ENCODE measurements at places on chromosomes 3 and 15.

GRCh38 chr3:19396726-19397125 lies 248.4 kb downstream of the KCNH8 start:
- DNase-seq = no peak

DNA sequence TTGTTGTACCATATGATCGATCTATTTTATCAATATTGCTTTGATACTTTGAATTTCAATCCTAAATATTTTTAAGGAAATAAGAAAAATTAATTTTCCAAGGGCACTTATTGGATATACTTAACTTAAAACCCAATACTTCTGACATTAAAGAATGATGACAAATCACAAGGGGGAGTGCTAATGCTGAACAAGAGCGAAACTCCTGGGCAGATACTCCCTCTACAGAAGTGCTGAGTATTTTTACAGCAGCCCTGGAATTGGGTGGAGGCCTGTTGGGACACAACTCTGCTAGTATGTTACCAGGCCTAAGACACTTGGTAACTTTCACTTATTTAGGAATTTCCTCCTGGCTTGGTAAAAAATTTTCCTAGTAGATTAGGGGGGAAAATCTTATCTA lies 46.2 kb downstream of the DENND6A start:
- no peak for DNase-seq

- DNase-seq = no peak
Observed at GRCh38 chr3:152364237-152364636, 95.5 kb downstream of the MBNL1 start.

DNA sequence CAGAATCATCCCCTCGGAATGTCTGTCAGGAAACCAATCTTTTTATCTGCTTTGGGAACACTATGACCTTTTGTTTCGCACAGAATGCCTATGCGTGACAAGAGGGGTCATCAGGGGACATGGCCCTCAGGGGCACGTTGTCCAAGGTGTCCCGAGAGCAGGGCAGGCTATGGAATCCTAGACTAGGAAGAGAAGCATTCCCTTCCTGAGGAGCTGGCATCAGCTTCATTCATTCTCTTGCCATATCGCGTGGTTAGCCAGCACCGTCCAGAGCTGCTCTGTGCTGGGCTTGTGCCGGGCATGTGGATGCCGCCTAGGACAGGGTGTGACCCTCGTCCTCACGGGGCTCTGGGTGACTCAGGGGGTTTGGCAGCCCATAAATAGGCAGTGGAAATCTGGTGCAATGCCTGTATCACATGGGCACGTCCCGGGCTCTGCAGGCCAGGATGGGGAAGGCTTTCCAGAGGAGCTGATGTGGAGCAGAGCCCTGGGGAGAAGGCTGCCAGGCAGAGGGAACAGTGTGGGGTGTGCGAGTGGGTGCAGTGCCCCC lies 117.8 kb downstream of the TMEM266 start:
- no peak for DNase-seq

- DNase-seq = no peak
Observed at GRCh38 chr3:119257654-119258410, 17.2 kb upstream of the B4GALT4 start.

- DNase-seq = no peak
Observed at GRCh38 chr15:59691194-59691805, 2.2 kb upstream of the BNIP2 start.

- DNase-seq = no peak
Observed at GRCh38 chr3:141798448-141798845, 35.2 kb downstream of the GRK7 start.

GRCh38 chr3:32842531-32842931 lies 24.7 kb downstream of the TRIM71 start:
- no peak for DNase-seq

DNA sequence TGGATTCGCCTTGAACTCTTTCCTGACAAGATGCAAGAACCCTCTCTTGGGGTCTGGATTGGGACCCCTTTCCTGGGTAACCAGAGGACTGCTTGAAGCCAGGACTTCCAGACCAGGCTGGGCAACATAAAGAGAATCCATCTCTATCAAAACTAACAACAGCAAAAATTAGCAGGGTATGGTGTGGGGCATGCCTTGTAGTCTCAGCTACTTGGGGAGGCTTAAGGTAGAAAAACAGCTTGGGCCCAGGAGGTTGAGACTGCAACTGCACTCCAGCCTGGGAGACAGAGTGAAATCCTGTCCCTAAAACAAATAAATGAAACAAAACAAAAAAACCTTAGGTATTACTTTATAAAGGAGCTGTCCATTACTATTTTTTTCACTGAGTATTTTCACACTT lies 93.1 kb upstream of the PLXND1 start:
- no peak for DNase-seq

DNA sequence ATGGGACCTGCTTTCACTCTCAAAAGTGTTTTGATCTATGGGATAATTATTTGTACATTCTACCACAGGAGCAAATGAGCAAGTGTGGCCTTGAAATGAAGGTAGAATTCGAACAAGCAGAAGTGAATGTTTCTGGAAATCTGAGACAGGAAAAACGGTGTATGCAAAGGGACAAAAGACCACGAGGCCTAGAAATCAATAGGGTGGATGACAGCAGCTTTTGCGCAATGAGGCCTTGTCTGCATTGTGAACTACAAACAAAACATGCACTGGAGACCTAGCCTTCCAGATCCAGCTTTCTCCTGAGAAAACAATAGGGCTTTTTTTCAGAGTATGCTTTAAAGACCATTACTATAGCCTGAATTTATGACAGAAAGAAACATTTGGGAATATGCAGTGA lies 1137.0 kb downstream of the ROBO2 start:
- no peak for DNase-seq

DNA sequence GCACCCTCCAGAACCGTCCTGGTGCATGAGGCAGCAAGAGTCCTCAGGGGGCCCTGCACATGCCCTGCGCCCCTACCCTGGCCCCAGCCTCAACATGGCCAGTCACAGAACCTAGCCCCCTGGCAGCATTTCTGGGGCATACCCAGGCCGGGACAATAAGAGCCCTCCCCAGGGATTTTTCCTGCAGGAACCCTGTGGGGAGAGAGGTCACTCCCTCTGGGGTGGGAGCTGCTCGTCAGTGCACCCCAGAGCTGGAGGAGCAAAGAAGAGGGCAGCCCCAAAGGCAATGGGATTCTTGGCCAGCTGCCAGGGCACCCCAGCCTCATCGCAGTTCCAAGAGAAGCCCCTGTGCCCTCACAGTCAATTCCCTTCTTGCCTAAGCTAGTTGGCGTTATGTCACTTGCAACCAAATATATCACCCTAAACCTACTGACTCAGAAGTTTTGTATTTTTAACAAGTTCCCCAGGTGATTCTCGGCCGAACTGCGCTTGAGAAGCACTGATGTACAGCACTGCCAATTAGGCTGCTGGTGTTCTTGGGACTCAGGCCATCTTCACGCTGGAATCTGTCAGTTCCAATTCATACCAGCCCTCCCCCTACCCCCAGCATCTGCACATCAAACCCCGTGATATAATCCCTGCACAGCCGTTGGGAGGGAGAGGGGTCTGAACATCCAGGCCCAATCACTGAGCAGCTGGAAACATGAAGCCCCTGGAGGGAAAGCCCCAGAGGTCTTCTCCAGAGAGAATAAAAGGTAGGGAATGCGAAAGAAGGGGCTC lies 87.5 kb upstream of the PRR20G start:
- DNase-seq = no peak

- DNase-seq = no peak
Observed at GRCh38 chr3:40876009-40876408, 323.3 kb upstream of the CTNNB1 start.

GRCh38 chr3:187624588-187624987 lies 45.6 kb downstream of the SST start:
- no peak for DNase-seq

- no peak for DNase-seq
Observed at GRCh38 chr3:170437176-170437575, 18.5 kb downstream of the CLDN11 start.

DNA sequence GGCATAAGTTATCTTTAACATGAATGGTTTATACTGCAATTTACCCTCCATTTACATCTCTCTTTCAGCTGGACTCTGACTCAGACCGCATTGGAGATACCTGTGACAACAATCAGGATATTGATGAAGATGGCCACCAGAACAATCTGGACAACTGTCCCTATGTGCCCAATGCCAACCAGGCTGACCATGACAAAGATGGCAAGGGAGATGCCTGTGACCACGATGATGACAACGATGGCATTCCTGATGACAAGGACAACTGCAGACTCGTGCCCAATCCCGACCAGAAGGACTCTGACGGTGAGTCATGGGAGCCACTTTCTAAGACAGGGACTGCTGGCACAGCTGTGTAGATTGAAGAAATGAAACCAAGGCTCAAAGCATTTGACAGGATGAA lies 11.6 kb downstream of the THBS1 start:
- DNase-seq = no peak

DNA sequence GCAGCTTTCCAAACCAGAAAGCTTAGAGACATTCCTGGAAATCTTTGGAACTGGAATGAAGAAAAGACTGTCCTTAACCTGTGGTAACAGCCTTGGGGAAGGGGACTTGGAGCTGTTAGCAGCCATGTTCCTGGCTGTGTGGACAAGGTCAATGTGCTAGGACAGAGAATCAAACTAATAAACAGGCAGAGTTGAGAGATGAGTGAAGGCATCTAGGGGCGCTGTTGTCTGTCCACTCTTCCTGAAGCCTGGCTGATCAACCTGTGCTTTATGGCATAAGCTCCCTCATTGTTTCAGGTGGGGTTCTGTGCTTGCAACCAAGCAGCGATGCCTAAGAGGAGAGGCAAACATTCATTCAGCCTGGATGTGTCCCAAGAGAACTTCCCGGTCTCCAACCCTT lies 19.3 kb downstream of the ZNF860 start:
- no peak for DNase-seq

DNA sequence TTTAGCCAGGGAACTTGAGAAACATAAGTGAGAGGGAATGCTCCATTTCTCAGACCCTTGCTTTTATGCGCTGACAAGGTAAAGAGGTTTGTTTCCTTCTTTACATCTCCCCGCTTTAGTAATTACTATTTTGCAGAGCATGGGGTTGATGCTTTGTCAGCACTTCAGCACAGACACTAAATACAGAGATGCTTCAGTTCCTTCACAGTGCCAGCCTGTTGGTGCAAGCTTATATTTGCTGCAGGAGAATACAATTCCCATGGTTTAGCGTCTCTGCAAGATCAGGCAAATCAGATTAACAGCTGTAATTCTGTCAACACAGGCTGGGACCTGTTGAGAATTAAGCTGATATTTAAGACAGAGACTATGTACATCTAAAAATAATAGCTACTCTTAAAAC lies 2.9 kb downstream of the FMN1 start:
- no peak for DNase-seq

GRCh38 chr3:157532529-157533297 lies 29.5 kb upstream of the VEPH1 start:
- no peak for DNase-seq

DNA sequence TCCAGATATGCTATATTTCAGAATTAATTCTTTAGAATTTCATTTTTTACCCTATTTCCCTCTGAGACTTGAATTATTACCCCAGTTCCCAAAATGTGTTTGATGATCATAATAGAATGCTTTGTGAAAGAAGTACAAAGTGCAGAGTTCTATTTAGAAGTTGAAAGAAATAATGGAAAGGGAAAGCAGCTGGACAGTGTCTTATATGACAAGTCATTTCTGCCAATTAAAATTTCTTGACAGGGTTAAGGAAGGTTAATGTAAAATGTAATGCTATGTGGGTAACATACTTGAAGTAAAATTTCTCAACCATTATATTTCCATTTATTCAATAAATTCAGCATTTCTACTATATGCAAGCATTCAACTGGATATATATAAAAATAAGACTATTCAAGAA lies 33.1 kb downstream of the FGF7 start:
- no peak for DNase-seq

All from esophagus squamous epithelium (tissue), 5 donors.